Suppressor macrophage treated with lipopolysaccharide for 4 hours (primary cell): ENCODE measurements at places on chromosomes 2 and 18.

GRCh38 chr2:182894174-182894573, 27.7 kb upstream of the FRZB start:
- DNase-seq, result no peak

DNA sequence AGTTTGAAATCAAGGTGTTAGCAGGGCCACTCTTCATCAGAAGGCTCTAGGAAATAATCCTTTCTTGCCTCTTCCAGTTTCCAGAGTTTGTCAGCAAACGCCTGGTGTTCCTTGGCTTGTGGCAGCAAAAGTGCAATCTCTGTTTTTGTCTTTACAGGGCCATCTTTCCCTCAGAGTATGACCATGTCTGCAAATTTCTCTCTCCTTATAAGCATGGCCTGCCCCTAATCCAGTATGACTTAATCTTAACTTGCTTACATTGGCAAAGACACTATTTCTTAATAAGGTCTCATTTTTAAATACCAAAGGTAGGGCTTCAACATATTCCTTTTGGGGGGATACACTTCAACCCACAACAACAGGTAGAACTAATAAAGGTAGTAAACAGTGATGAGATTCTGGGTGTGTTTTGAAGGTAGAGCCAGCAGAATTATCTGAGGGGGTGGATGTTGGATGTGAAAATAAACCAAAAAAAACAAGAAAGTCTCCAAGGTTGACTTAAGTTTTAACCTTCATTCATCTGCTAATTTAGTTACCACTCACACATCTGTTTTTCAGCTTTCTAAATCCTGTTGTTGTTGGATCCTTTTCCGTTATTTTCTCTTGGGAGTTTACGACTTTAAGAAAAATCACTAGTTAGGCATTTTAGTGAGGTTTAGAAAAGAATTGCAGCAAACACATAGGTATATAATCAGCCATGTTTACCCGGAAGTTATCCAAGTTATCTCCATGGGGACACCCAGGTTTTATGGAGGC, 234.4 kb upstream of the FIGN start:
- DNase-seq, result no peak

DNA sequence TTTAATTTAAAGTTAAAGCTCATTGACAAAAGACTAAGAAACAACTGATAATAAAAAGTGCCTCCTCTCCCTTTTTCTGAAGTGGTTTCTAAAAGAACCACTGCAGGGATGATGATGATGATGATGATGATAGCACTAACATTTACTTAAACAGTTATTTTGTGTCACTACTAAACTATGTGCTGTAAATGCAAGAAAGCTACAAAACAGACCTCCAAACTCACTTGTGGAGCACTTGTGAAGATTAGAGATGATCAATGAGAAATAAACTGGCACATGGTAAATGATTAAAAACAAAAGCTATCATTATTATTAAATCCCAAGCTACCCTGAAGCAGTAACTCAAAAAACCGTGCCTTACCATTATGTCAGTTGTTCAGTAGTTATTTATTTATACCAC, 88.7 kb downstream of the SLC8A1 start:
- DNase-seq, result no peak

GRCh38 chr2:197835293-197835692, 30.9 kb downstream of the PLCL1 start:
- no peak for DNase-seq

- DNase-seq, result no peak
Measured at GRCh38 chr2:181784556-181784955, 104.2 kb upstream of the NEUROD1 start.

- DNase-seq, result peak; percentile 51
Measured at GRCh38 chr18:22324191-22325131, 93.3 kb downstream of the CTAGE1 start.

DNA sequence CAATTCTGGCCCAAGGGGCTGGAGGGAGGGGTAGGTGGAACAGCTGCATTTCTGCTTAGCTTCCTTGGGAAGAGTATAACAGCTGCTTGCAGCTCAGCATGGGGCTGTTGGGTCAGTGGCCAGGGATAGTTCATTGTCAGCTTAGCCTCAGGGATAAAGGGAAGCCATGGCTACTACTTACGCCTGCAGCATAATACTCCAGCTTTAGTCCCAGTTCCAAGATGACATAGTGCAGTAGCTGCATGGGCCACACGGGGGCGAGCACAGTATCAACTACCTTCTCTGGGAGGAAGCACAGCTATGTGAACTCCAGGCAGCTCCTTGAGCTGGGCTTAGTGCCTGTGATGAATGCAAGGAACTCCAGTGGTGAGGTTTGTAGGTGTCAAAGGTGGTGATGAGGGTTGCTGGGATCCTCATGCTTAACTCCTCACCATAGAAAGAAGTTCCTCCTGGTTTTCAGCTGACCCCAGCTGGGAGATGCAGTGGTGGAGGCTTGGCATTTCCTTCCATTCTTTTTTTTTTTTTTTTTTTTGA, 35.4 kb upstream of the RHOB start:
- DNase-seq, result peak; percentile 85

DNA sequence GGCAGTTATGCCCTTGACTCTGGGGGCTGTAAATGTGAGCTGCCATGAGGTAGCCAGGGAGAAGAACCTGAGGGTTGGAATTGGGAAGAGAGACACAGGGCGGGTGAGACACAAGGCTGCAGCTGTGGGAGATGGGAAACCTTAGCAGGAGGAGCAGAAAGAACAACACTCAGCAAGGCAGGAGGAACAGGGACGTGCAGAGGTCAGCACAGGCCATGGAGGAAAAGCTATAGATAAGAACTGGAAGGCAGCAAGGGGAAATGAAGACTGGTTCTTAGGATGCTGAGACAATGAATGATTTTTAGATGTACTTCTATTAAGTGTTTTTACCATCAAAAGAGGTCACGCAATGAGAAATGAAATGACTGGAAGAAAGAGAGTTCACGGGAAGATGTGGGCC, 80.2 kb downstream of the USP40 start:
- no peak for DNase-seq

DNA sequence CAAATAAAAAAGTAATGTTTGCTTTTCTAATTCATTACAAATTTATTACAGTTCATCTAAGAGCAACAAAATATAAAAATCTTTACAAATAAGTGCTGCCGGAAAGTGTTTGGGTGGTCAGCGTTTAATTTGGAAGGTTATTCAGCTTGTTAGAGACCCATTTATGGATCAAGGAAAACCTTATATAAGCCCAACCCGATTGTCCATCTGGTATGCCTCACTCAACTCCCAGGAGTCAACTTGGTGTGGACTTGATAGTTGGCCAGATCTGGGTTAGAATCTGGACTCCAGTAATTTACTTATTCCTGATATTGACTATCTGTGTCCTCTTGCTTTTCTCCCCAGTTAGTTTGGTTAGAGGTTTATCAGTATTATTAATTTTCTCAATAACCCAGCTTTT, 106.2 kb downstream of the KCTD1 start:
- no peak for DNase-seq

- no peak for DNase-seq
Measured at GRCh38 chr2:8606649-8607550, 75.0 kb upstream of the ID2 start.

DNA sequence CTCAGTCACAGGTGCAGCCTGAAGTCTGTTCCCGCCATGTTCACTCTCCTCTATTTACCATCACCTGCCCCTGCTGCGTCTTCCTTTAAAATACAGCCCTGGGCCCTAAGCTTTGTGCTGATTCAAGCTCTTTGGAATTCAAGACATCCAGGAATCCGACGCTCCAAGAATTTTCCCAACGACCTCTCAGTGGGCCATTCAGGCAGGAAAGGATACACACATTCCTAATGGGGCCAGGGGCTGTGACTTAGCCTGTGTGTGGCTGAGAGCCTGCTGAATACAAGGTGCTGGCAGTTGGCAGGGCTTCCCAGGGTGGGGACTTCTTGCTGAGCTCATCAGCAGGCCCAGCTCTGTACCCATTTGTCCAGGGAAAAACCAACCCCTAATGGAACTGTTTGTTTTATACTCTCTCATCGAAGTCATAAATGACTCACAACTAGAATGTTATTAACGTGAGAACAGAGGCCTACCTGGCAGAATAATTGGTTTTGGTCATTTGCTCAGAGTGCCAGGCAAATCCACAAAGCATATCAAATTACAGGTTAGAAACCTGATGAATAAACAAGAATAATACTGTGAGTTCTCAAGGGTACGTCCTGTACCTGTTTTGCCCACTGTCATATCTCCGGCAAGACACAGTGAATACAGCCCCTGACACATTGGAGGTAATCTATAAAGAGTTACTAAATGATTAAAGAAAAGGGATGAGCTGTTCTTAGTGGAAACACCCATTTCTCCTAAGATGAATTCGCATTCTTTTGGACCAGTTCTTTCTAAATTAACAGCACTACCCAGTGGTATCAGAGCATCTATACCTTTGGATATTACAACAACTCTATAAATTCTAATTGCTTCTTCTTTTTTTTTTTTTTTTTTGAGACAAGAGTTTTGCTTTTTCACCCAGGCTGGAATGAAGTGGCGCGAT, 12.6 kb upstream of the KCMF1 start:
- DNase-seq, result no peak

GRCh38 chr2:150097402-150097801, 390.1 kb downstream of the RND3 start:
- no peak for DNase-seq

DNA sequence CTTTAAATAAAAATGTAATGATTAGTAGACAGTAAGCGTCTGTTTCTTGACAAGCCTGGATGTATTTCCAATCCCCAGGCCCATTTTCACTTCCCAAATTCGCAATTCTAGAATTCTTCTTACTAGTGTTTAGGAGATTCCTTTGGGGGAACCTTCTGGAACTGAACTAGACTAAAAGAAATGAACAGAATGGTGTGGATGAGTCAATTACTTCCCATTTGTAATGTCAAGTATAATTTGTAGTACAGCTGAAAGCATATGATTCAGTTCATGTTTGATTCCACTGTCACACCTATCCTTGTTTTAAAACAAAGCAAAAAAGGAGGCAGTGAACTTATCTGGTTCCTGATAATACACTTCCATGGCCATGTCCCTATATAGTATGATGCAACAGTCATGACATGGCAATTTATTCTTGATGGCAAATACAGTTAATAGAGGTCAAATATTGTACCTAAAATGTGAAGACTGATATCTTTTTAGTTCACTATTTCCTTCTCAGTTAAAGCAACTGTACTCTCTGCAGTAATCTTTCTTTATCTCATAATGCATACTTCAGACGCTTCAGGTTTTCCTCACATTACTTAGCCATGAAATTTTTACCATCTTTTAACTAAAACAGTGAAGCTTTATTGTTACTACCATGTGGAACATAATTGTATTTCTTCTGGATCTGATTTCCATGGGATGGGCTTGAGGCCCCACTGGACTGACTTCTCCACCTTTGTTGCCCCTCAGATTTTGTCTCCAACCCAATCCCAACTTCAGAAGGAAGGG, 2.0 kb downstream of the IDH1 start:
- peak; percentile 69 for DNase-seq

DNA sequence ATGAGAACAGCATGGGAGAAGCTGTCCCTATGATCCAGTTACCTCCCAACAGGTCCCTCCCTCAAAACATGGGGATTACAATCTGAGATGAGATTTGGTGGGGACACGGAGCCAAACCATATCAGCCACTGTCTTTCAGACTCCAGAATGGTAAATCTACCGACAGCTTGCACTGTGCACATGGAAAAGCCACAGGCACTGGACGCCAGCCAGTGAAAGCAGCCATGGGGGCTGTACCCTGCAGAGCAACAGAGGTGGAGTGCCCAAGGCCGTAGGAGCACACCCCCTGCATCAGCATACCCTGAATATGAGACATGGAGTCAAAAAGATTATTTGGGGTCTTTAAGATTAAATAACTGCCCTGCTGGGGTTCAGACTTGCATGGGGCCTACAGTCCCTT, 218.4 kb downstream of the PDE1A start:
- DNase-seq, result no peak

DNA sequence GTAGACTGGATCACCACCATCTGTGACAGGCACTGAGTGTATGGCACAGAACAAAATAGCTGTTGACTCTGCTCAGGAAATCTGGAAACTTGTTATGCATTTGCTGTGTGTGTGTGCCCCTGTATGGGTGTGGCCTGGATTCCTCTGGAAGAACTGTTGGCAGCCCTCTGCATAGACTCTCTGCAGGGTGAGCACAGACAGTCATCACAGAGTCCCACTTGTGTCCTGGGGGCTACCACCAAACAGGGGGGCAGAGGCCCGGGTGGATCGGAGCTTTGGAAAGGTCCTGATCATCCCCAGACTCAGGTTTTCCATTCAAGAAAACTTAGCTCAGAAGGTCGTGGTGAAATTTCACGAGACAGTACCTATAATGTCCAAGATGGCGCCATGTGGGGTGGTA, 258.6 kb downstream of the SOX11 start:
- no peak for DNase-seq

DNA sequence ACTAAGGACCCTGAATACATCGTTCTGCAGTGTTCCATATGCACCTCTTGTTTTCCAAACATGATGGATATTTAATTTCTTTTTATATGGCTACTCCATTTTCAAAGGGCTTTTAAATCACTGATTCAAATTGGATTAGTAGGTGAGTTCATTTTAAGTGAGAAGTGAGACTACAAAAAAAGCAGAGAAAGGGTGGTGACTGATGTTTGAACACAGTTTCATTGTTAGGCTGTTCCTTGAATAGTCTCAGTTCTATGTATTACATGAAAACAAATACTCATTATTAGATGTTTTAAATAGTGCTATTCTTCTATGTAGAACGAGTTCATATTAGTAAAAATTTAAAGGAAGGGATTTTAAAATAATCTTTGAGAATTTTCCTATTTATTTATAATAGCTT, 72.7 kb upstream of the STON1 start:
- DNase-seq, result no peak

DNA sequence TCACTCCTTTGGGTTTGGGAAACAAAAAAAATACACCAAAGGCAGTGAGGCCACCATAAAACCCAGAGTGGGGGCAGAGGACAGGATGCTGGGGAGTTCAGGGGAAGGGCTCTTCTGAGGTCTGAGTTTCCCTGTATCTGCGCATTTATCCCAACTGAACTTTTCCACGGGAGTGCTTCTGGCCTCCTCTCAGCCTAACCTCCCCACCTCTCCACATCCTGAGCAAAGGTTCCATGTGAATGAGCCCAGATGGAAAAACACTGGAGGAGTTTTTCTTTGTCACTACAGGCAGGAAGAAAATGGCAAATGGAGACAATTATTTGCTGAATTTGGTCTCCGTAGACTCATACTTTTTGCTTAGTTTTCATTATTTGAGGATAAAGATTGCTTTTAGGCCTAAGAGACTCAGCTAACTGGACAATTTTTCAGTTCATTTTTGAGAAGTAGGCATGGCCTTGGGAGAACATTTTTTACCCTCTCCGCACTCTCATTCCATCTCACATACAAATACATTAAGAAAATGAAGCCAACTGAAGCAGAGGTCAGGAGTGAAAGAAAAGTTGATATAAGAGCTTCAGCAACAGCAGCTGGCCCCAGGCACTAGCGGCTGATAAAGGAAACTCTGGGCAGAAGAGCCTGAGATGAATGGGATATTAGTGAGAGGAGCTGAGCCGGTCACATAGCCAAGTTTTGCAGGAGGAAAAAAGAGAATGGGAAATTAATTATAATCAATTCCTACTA, 82.6 kb upstream of the CYP1B1 start:
- DNase-seq, result no peak

GRCh38 chr2:119838179-119838578, 78.5 kb downstream of the PTPN4 start:
- no peak for DNase-seq

- no peak for DNase-seq
Measured at GRCh38 chr2:80926168-80926567, 621.6 kb upstream of the LRRTM1 start.

- DNase-seq, result no peak
Measured at GRCh38 chr2:52537588-52537987, 1230.0 kb upstream of the CHAC2 start.

GRCh38 chr2:34844629-34845028, 1245.5 kb upstream of the FAM98A start:
- no peak for DNase-seq
